NCI-H146 (cell line): ENCODE measurements at places on chromosomes 5 and 9.

DNA sequence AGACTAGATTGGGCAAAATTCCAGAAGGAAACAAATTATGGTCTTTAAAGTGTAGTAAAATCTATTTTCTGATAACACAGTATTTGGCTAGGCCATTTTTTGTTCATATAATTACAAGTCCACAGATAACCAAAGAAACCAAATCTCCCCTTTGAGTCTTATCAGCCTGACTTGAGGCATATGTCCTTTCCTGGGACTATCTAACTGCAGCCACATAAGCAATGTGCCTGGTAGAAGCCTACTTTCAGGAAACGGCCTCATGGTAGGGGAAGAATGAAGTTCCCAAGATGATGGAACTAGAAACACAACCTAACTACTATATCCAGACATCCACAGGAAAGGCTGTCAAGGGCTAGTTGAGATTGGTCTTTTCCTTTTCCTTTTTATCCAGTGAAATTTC is 130.0 kb downstream of the PIK3R1 start:
- DNase-seq, result no peak

GRCh38 chr5:168434746-168435321 is 51.4 kb upstream of the RARS1 start:
- DNase-seq, result no peak

GRCh38 chr9:122200960-122201595 is 27.7 kb downstream of the LHX6 start:
- no peak for DNase-seq

DNA sequence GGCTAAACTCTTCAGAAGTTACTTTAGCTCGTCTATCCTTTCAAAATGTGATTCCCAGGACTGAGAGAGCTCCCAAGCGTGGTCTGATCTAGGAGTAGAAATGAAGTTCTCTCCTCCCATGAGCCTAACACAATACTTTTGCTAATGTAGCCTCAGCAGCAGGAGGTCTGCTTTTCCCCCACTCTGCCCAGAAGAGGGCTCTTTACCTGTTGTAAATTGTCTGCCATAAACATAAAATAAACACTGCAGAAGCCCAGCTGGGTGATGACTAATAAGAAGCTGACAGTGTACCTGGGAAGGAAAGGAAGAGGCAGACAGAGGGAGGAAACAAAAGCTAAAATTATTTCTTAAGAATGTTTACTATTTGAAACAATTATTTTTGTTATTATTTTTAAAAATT is 15.4 kb downstream of the SLC36A3 start:
- peak; percentile 2 for DNase-seq

- DNase-seq, result no peak
Measured at GRCh38 chr5:167765352-167765751, 526.1 kb upstream of the WWC1 start.

- DNase-seq, result no peak
Measured at GRCh38 chr9:7921545-7922197, 122.1 kb upstream of the DMAC1 start.

- DNase-seq, result no peak
Measured at GRCh38 chr5:106185661-106186081, 1485.1 kb downstream of the EFNA5 start.
